ENCODE measurements at places on chromosomes 4 and X.
A peak's percentile ranks its signal among the peaks of the same experiment; 100 is the strongest.

DNA sequence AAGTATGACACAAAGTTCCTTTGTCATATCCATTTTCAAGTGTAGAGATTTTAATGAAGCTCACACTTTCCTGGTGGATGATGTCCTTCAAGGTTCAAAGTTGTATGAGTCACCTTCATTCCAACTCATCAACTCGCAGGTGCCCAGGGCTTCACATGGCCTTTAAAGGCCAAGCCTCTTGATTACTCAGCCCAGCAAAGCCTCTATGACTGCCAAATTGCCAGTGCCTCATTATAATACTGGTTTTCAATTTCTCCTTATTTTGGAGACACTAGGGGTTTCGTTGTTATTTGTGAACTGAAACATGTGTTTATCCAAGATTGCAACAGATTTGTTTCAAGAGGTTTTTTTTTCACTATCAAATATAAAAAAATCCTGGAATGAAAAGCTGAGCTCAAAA lies 45.9 kb upstream of the PPP3CA start:
- no peak for DNase-seq

- no peak for DNase-seq
Measured at GRCh38 chrX:123691776-123692175, 41.1 kb downstream of the THOC2 start.

DNA sequence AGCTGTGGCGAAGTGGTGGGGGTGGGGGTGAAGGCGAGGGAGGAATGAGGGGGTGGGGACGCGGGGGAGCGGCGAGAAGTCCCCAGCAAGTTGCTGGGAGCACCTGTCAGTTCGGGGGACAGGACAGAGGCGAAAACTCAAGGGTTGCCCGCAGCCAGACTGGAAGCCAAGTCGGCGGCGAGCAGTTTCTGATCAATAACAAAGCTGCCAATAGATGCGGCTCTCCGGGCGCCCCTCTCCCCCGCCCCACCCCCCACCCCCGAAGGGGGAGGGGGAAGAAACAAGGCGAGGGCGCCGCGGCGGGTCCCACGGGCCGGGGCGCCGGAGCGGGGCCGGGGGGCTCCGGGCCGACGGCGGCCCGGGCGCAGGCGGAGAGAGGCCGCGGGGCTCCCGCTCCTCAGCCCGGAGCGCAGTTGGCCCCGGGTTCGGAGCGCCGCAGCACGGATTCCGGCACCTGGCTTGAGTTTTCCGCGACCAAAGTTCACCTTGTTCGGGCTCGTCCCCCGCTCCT lies 379 bp downstream of the PDGFC start:
- DNase-seq, result no peak

GRCh38 chrX:139388254-139388653 lies 142.3 kb upstream of the F9 start:
- no peak for DNase-seq

GRCh38 chr4:70158576-70158975 lies 4.5 kb downstream of the PRR27 start:
- no peak for DNase-seq

GRCh38 chr4:162011089-162011488 lies 152.7 kb downstream of the FSTL5 start:
- DNase-seq, result no peak

GRCh38 chrX:10017872-10018271 lies 50.7 kb downstream of the CLDN34 start:
- DNase-seq, result no peak

- DNase-seq, result no peak
Measured at GRCh38 chr4:87074121-87074488, 139.3 kb downstream of the AFF1 start.

GRCh38 chrX:111646515-111646914 lies 34.5 kb upstream of the ALG13 start:
- no peak for DNase-seq

GRCh38 chr4:72564184-72564583 lies 4.8 kb downstream of the ADAMTS3 start:
- no peak for DNase-seq

DNA sequence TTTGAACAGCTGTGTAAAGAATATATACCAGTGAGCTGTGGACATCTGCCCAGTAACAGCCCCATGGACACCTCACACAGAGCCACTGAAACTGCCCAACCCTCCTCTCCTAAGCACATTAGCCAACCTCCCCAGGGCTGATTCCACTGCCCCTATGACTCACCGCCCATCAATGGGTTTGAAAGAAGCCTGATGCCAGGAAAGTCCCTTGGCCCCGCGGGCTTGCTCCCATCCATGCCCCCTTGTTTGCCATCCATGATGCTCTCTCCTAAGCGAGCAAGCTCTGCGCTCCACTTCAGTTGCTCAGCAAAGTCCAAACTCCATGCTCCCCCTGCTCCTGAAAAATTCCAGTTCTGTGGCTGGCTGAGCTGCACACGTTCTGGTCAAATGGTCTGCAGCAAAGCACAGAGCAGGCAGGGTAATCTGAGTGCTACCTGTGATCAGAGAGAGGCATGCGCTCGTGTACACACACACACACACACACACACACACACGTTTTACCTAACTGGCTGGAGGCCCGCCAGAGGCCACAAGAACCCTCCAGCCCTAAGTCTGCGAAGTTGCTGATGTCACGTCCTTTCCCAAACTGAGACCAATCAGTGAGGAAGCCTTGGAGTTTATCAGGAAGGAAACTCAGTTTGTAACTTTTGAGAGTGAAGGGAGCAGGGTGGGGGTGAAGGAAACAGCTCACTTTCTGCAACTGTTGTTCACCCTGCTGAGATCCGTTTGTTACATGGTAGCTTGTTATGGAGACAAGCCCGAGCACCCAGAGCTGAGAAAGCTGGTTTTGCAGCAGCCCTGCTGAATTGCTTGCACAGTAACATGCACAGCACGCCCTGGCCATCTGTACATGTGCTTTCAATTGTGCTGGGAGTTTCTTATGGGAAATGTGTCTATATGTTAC lies at the start of gene ASB9:
ASB9 (minus strand) TSS at position 466 of the 904 bp plus-strand sequence; CDS start at position 257, 209 bp downstream.
- peak; percentile 5 for DNase-seq

DNA sequence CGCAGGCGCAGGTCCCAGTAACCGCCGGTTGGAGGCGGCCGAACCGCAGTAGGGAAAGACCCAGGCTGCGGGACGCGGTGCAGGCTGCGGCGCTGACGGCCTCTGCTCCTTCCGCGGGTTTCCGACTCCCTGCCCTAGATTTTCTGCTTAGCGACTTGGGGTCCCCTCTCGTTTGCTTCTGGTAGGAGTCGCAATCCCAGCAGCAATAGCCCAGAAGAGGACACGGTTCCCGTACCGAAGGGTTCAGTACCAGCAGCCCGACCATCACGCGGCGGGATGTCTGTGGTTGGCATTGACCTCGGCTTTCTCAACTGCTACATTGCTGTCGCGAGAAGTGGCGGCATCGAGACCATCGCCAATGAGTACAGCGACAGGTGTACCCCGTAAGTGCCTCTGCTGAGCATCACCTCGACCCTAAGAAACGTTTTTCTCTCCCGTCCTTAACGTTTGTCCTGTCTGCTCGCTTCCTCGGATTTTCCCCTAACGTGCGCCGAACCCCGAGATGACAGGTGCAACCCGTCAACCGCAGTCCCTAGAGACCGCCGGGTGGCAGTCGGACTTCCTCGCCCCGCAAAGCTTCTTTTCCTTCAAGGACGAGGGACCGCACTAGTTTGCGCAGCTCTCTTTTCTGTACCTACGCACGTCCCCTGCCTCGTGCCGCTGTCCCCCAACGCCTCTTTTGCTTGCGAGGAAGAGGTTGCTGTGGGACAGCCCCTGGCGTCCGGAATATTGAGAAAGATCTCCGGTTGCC lies at the start of gene HSPA4L:
HSPA4L (plus strand) TSS at position 48 of the 751 bp plus-strand sequence; CDS start at position 277, 229 bp downstream.
- DNase-seq, result peak; percentile 6

- no peak for DNase-seq
Measured at GRCh38 chr4:87044511-87045233, 109.9 kb downstream of the AFF1 start.

GRCh38 chr4:127479031-127479622 lies 153.6 kb upstream of the INTU start:
- DNase-seq, result no peak

GRCh38 chr4:61533140-61533539 lies 333.0 kb downstream of the ADGRL3 start:
- no peak for DNase-seq

DNA sequence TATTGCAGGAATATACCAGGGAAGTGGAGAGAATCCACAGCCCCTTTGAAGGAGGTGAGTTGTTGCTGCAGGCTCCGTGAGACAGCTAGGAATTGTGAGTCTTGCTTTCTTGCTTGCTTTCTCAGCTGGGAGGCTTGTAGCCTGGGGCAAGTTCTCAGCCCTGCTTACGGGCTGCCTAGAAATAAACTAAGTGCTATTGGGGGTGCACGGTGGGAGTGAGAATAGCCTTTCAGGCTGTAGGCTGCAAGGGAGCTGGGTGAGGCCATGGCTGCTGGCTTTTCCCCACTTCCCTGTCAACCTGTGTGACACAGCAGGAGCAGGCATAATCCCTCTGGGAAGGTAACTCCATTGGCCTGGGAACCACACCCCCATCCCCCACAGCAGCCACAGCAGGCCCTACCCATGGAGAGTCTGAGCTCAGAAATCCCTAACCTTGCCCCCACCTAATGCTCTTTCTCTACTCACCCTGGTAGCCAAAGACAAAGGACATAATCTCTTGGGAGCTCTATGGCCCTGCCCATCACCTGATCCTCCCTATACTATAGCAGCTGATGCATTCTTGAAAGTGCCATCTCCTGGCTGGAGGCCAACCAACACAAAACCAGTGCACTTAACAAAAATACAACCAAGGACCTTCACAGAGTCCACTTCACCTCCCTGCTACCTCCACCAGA lies 113.0 kb downstream of the MMRN1 start:
- DNase-seq, result no peak

GRCh38 chr4:36264207-36264826 lies 17.1 kb upstream of the DTHD1 start:
- DNase-seq, result no peak

DNA sequence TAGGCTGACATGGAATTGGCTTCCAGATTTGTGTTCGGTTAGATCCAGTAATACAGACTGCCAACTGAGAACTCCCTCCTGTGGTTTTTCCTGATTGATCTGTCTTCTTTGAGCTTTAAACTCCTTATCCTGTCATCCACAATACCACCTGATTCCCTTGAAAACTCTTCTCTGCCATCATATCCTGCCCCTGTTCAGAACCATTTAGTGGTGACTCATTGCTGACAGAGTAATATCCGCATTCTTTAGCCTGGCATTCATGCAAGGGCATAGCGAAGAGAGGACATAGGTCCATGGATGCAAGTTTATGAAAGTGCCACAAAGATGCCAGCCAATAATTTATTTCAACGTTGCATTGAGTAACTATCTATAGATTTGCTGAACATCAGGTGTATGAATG lies 76.6 kb downstream of the ITIH6 start:
- DNase-seq, result no peak

- no peak for DNase-seq
Measured at GRCh38 chr4:107561481-107561880, 158.6 kb downstream of the PAPSS1 start.

DNA sequence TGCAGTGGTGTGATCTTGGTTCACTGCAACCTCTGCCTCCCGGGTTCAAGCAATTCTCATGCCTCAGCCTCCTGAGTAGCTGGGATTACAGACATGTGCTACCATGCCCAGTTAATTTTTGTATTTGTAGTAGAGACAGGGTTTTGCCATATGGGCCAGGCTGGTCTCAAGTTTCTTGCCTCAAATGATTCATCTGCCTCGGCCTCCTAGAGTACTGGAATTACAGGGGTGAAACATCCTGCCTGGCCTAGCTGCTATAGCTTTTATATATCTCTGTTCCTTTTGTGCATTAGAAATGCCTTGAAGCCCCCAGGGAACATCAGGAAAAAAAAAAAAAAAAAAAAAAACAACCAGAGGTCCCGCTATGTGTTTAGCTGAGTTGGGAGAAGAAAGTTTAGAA lies 34.8 kb downstream of the UBE2K start:
- DNase-seq, result no peak

- no peak for DNase-seq
Measured at GRCh38 chr4:182142176-182143085, 100.8 kb upstream of the TENM3 start.

DNA sequence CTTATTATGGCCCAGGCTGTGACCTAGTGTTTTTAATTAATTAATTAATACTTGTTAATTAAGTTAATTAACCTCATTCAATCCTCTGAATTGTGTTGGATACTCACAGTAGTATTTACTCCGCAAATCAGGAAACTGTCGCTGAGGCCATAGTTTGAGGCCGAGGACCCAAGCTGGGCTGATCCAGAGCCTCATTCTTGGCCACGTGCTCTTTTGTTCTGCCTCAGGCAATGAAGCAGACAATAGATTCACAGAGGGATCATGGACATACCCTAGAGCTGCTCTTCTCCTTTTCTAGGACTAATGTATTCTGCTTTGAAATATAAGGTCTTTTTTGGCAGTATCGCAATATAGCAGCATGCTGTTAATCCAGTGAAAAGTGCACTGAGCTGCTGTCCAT lies 24.0 kb upstream of the SNCA start:
- no peak for DNase-seq

GRCh38 chrX:31200430-31200829 lies 128.6 kb upstream of the FTHL17 start:
- no peak for DNase-seq

DNA sequence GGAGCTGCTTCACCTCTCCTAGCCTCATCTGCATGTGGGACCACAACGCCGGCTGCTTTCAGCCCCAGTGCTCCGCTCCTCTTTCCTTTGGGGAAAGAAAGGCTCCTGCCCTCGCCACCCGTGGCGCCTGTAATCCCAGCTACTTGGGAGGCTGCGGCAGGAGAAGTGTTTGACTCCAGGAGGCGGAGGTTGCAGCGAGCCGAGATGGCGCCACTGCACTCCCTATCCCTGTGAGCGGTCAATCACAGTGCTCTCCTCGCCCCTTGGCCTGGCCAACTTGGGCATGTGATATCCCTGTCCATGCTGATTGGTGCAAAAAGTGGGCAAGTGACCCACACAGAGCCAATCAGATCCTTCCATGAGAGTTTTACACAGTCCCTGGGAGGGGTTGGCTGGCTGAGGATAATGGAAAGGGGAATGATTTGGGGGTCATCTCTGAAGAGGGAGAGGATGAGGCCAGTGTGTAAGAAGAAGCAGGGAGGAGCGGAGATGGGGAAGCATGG lies 56.2 kb downstream of the WFS1 start:
- DNase-seq, result no peak

GRCh38 chrX:57822818-57823217 lies 87.4 kb downstream of the ZXDA start:
- no peak for DNase-seq

- DNase-seq, result no peak
Measured at GRCh38 chrX:123964156-123964834, 2.8 kb downstream of the STAG2 start.

DNA sequence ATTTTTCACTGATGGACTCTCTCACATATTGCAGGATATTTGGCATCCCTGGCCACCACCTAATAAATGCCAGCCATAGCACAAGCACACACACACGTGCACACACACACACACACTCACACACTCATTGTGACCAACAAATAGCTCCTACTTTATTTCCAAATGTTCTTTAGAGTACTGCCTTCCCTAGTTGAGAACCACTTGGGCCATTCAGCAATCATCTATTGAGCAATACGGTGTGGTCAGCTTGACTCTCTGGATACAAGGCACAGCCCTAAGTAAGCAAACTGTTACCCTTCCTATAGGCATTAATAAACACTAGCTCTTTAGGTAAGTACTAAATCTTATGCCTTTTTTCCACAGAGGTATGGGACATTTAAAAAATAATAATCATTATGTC lies 21.1 kb downstream of the CORIN start:
- no peak for DNase-seq

GRCh38 chrX:54808109-54808604 lies 612 bp downstream of the MAGED2 start:
- DNase-seq, result peak; percentile 33
